Left renal pelvis (tissue), 4 donors: ENCODE measurements at places on chromosomes 3 and 15.

DNA sequence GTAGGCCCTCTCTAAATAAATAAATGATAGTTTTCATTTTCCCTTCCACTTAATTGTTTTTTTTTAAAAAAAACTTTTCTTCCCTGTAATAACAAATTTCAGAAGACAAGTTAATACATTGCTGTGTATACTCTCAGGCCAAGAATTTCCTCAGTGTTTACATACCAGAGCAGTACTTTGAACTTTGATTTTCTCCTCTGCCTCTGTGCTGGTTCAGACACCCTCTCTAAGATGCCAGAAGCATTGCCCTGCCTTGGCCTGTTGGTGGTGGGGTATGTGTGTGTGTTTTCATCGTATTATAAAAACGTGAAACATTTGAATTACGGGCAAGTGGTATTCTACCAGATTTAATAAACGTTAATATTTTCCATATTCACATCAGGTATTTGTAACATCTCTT lies 70.1 kb downstream of the SMAD3 start:
- DNase-seq = no peak

DNA sequence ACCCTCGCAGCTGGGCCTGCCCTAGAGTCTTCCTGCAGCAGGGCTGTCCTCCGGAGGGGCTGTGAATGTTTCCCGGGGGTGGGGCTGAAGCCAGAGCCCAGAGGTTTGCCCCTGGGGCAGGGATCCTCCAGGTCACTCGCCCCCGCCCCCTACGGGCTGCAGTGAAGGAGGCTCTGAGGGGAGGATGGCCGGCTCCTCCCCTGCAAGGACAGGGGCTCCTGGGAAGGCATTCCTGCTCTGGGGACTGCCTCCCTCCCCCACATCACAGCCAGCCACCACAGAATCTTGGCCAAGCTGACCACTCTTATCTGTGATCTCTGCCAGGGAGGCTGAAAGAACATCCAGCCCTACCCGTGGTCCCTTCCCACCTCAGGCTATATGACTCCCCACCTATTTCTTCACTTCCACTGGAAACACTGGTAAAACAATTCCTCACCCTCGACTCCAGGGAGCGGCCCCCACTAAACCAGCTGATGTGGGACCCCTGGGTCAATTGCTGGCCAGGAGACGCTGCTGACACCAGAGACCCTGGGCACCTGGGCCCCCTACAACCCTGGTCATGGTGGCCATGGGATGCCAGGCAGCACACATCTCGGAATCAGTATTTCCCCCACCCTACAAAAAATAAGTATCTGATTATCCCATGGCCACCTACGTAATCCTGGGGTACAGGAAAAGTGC lies 66.0 kb downstream of the HMCES start:
- no peak for DNase-seq

GRCh38 chr3:171323938-171324536 lies 136.2 kb downstream of the TNIK start:
- no peak for DNase-seq

DNA sequence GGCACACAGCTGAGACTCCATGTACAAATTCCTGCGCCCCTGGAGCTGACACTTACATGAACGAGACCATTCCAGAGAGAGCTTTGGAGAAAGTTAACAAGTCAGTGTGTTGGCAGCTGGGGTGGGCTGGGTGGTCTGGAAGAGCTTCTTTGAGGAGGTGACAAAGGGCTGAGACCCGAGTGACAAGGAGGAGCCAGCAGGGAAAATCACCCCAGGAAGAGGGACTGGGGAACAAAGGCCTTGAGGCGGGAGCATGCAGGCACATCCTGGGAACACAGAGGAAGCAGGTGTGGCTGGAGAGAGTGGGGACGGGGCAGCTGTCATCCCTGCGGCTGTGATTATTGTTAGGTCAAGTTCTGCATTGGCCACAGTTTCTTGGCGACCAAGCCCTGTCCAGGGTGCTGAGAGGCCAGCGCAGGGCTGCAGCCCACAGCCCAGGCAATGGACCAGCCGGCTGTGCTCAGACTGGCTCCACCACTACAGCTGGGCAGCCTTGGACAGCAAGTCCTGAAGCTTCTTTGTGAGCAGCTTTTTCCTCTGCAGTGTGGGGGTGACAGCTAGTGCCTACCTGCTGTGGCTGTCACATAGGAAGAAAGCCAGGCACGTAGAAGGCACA lies 34.2 kb upstream of the PRR23E start:
- no peak for DNase-seq

GRCh38 chr15:52228921-52229320 lies 37.7 kb upstream of the GNB5 start:
- DNase-seq = peak; percentile 50

DNA sequence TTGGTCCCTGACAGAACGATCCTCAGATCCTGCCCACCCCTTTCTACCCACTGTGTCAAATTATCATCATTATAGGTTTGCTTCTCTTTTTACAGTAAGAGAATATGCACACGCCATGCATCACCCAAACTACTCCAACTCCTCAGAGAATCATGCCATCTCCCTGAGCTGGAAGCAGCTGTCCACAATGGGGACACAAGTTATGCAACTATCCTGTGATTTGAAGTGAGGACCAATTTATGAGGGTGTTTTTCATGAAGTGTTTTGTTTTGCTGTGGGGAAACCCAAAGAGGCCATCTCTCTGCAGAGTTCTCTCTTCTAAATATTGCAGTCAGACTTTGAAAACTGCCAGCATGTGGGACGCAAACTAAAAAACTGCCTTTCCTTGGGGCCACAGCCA lies 35.8 kb upstream of the TNFSF10 start:
- DNase-seq = no peak

DNA sequence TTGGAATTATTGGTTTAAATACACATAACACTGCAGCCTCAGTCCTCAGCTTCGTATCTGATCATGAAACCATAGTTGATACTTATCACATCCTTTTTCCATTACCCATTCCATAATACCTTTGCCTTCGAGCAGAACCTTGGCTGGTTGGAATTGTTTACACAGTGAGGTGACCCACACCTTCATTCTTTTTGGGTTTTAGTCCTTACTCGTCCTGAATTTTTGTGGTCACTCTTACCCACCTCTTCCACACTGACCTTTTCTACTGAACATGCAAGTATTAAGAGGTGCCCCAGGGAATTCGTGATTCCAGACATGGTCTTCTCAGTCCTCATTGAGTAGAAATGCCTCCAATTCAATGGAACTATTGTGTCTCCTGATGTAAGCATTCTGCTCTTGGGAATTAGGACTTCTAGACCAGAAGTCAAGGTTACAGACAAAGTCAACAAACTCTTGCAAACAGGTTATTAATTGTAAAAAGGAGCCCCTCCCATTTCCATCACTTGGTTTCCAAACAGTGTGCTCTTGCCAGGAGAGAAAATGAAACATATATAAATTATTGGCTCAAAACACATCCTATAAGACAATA lies 37.7 kb downstream of the SCN11A start:
- no peak for DNase-seq

GRCh38 chr3:151107177-151107576 lies 21.7 kb downstream of the MED12L start:
- DNase-seq = no peak

- DNase-seq = no peak
These were observed 82.6 kb downstream of the TGFBR2 start for GRCh38 chr3:30688776-30689641.

DNA sequence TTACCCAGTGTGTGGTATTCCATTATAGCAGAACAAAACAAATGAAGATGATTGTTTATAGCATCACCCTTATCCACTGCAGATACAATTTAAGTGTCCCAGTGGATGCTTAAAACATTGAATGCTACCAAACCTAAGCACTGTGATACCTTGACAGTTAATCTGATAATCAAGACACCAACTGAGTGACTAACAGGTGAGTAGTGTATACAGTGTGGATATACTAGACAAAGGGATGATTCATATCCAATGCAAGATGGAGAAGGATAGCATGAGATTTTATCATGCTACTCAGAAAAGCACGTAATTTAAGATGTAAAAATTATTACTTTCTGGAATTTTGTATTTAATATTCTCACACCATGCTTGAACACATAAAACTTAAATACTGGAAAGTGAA lies 1449.0 kb downstream of the OTOL1 start:
- DNase-seq = no peak

GRCh38 chr15:83118291-83118827 lies 10.9 kb downstream of the TM6SF1 start:
- no peak for DNase-seq

GRCh38 chr3:99249627-99250026 lies 348.1 kb upstream of the DCBLD2 start:
- DNase-seq = no peak

- DNase-seq = no peak
These were observed 82.4 kb downstream of the CCNL1 start for GRCh38 chr3:157077565-157077991.

DNA sequence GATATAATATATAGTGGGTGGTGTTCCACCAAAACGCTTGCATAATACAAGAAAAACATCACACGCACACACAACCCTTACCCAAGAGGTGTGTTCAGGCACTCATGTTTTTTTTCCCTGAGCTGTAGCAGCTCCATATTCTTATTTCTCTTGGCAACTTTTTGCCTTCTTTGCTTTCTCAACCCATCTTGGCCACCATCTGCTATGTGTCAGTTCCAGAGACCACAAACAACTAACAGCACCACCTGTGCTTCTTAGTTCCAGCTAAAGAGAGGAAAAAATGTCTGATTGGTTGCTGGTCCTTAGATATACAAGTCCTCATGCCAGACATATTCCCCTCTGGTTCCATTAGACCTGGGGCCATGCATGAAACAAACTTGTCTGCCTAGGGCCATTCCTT lies 11.9 kb downstream of the ACTC1 start:
- no peak for DNase-seq

DNA sequence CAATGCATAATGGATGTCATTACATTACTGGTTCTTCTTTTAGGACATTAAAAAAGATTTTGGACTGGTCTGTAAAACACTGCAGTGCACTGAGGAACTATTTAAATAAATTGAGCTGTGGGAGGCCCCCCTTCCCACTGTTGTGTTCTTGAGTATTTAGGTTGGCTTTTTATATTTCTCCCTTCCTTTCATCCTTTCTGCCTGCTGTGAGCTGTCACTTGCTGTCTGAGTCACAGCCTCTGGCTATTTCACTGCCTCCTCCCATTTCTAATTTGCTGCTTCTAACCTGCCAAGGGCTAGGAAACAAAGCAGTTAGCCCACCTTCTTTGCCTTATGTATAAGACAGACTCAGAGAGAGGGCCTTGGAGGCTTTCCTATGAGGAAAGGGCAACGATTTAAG lies 89.0 kb upstream of the FNDC3B start:
- no peak for DNase-seq
